ENCODE measurements at places on chromosomes 6 and 20. TPM values are rescaled to one million over a fixed set of nuclear protein-coding genes. Genes with fewer than 3 reads are reported as not detected.

TGM3 gene
- 0.14 TPM for total RNA-seq

SALL4 gene
- 0.05 TPM for total RNA-seq

SLC17A1 gene
- not detected for total RNA-seq

FLRT3 gene
- 19.9 TPM for total RNA-seq

NFKBIL1 gene
- total RNA-seq: 16.3 TPM

TSHZ2 gene
- total RNA-seq: 1.2 TPM

RAD21L1 gene
- not detected for total RNA-seq

ZNF165 gene
- 2.5 TPM for total RNA-seq

SIRPB1 gene
- total RNA-seq: 1.3 TPM

FAM50B gene
- 5.6 TPM for total RNA-seq

METTL24 gene
- total RNA-seq: not detected

TMEM14B gene
- 69.0 TPM for total RNA-seq

PRND gene
- total RNA-seq: not detected

TSPO2 gene
- not detected for total RNA-seq

ZKSCAN8 gene
- total RNA-seq: 5.4 TPM

PGC gene
- not detected for total RNA-seq

GUCA1A gene
- not detected for total RNA-seq

TRPC4AP gene
- total RNA-seq: 45.9 TPM

TPD52L2 gene
- 85.5 TPM for total RNA-seq

KCNQ2 gene
- total RNA-seq: not detected

SLC17A3 gene
- not detected for total RNA-seq

HDGFL1 gene
- total RNA-seq: not detected

RAB44 gene
- 0.07 TPM for total RNA-seq

BTBD3 gene
- total RNA-seq: 10.5 TPM

FOXF2 gene
- 0.23 TPM for total RNA-seq

OGFR gene
- total RNA-seq: 37.7 TPM

BIRC7 gene
- not detected for total RNA-seq

SPEF1 gene
- total RNA-seq: not detected

SLC2A10 gene
- total RNA-seq: 11.5 TPM

VSX1 gene
- not detected for total RNA-seq

SSTR4 gene
- not detected for total RNA-seq

MAPK13 gene
- total RNA-seq: 80.4 TPM

RFX6 gene
- total RNA-seq: not detected

PXDC1 gene
- total RNA-seq: 21.5 TPM

SUMO4 gene
- 0.21 TPM for total RNA-seq

MICAL1 gene
- 15.7 TPM for total RNA-seq

RGS17 gene
- total RNA-seq: 3.3 TPM

OPRL1 gene
- 0.28 TPM for total RNA-seq

TMEM217 gene
- 0.46 TPM for total RNA-seq

LY6G5B gene
- 0.60 TPM for total RNA-seq

FAM83C gene
- total RNA-seq: 3.2 TPM

WFDC2 gene
- total RNA-seq: 4.9 TPM

ECT2L gene
- not detected for total RNA-seq

RAB22A gene
- total RNA-seq: 17.3 TPM

Data from airway epithelial cell (primary cell).